ENCODE measurements at places on chromosomes 4 and X. TPM values are rescaled to one million over a fixed set of nuclear protein-coding genes. Genes with fewer than 3 reads are reported as not detected.

The TDO2 gene
- not detected for total RNA-seq

DNA sequence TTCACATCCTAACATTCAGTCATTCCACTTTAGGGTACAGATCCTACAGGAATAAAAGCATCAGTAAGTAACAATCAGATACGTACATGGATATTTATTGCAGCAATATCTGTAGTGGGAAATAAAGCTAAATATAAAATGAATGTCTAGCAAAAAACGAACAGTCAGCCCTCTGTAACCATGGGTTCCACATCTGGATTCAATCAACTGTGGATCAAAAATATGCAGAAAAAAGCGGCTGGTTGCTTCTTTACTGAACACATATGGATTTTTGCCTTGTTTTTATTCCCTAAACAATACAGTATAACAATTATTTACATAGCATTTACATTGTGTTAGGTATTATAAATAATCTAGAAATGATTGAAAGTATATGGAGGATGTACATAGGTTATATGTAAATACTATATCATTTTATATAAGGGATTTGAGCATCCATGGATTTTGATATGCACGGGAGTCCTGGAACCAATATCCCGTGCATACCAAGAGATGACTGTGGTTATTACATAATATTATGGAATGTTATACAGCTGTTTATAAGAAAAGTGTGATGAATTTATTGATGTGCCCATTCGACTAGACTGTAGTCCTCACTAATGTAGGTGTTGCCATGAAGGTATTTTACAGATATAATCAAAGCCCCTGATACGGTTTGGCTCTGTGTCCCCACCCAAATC, 132.8 kb downstream of the ARHGEF9 start:
- DNase-seq = no peak

- no peak for DNase-seq
These were observed 25.7 kb downstream of the TACC3 start for GRCh38 chr4:1746919-1747602.

DNA sequence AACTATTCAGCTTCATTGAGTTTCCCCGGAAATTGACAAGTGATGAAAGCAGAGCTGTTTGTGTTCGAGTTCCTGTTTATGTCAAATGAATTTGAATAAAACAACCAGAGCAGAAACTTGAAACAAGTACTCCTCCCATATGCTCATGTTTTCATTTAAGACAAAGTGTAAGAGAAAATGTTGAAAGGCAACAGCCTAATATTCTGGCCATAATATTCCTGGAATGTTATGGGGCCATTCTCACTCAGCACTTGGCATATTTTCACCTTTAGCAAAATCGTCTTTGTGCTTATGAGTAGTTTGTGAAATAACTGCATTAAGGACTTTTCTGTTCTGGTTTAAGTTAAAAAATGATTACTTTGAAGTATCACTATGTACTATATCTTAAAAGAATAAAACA, 276.0 kb upstream of the FAT1 start:
- no peak for DNase-seq

GRCh38 chr4:68655764-68656444, 14.5 kb downstream of the UGT2B15 start:
- DNase-seq = no peak

The CAMK2D gene
- 187 TPM for total RNA-seq

GRCh38 chr4:88458104-88458740, 1.3 kb downstream of the HERC5 start:
- no peak for DNase-seq

DNA sequence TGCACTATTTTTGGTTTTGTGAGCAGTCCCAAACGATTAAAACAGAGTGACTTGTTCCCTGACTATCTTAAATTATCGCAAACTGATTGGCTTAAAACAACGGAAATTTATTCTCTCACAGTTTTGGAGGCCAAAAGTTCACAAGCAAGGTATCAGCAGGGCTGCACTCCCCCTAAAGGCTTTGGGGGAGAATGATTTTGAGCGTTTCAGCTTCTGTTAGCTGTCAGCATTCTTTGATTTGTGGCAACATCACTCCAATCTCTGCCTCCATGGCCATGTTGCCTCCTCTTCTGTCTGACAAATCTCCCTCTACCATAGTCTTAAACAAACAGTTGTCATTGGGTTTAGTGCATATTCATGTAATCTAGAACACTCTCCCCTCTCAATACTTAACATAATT, 459.6 kb upstream of the ATOH1 start:
- DNase-seq = no peak

- no peak for DNase-seq
These were observed 708.1 kb downstream of the GLUD2 start for GRCh38 chrX:121755541-121755940.

GRCh38 chr4:78354782-78355181, 196.8 kb upstream of the ANXA3 start:
- no peak for DNase-seq

DNA sequence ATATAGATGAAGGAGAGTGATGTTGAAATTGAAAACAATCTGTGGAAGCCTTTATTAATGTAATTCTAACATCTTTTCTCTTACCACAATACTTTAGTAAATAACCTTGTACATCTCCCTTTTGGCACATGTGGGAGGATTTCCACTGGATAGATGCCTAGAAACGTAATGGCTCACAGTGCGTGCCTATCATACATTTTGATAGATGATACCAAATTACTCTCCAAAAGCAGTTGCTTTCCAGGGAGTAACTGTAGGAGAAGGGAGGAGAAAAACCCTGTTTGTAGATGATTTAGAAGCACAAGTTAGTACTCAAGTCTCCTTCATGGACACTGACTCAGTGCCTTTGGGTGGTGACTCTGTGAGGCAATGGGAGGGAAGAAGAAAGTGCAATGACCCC, 476.3 kb downstream of the CCSER1 start:
- DNase-seq = no peak

- no peak for DNase-seq
These were observed 180.7 kb downstream of the CEP135 start for GRCh38 chr4:56129431-56129861.

GRCh38 chrX:25548811-25549210, 533.0 kb upstream of the ARX start:
- no peak for DNase-seq
